ENCODE measurements at places on chromosomes 3 and 15.

GRCh38 chr3:42884324-42884723 is 8.6 kb upstream of the CYP8B1 start:
- DNase-seq, result no peak

- DNase-seq, result no peak
Observed at GRCh38 chr3:9157651-9158362, 91.6 kb downstream of the SRGAP3 start.

- no peak for DNase-seq
Observed at GRCh38 chr3:34882764-34883163, 756.6 kb upstream of the ARPP21 start.

- no peak for DNase-seq
Observed at GRCh38 chr3:146313746-146314111, 62.8 kb upstream of the PLSCR4 start.

DNA sequence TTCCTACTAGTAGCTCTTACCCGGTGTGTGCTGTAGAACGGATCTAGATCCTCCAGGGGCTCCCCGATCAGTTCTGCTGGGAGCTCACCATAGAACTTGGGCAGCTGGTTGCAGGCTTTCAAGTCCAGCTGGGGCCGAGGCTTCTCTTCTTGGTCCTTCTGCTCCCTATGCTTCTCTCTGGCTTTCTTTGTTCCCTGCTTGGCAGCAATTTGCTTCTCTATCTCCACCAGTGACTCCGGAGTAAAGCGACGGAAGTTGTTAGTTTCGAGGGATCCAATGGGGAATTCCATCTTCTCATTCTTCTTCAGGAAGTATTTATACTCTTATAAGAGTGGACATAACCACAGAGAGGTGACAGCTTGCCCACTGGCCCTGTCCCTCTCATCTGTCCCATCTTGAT is 22.3 kb downstream of the SCN10A start:
- DNase-seq, result no peak

Measured in SHP77 treated with DMSO at 0.1 percent for 48 hours (cell line).